Activated T-cell treated with anti-CD3 and anti-CD28 coated beads for 24 hours (primary cell): ENCODE measurements at places on chromosomes 1 and 21.

DNA sequence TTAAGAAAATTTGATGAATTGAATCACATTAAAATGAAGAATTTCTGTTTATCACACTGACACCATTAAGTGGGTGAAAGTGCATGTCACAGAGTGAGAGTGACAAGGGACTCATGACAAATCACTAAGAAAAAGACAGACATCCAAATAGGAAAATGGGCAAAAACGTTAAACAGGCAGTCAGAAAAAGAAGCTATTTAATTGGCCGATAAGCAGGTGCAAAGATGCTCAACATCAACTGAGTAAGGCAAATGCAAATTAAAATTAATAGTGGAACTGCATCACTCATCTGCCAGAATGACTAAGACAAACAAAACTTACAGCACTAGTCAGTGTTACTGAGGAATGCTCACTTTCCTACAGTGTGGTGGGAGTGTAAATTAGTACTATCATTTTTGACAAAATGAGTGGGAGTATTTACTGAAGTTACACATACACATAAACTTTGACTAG, 39.2 kb upstream of the RUNX1 start:
- DNase-seq: no peak

GRCh38 chr1:26993237-26994019, at the start of gene TRNP1:
TSS of gene TRNP1 (plus strand) at chr1:26993692. CDS start at chr1:26993787, 95 bp downstream.
- peak; percentile 59 for DNase-seq

DNA sequence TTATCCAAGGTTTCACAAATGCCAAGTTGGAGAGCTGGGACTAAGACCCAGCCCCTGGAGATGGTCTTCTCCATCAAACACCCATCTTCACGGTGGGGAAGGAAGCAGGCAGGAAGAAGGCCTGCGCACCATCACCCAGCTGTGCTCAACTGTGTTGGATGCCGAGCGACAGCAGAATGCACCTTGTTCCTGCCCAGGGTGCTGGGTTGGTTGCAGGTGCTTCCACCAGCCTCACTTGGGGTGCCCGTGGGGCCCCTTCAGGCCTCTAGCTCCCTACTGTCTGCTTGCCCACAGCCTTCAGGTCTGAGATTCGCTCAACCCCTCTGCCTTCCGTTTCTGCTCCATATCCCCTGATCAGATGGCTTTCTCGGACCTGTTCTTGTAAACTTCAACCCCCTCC, 42.5 kb downstream of the OLFML2B start:
- DNase-seq: no peak

GRCh38 chr21:32094804-32095203, 184.0 kb downstream of the MIS18A start:
- no peak for DNase-seq

GRCh38 chr21:46634966-46635323, 529 bp upstream of the PRMT2 start:
- DNase-seq: no peak

DNA sequence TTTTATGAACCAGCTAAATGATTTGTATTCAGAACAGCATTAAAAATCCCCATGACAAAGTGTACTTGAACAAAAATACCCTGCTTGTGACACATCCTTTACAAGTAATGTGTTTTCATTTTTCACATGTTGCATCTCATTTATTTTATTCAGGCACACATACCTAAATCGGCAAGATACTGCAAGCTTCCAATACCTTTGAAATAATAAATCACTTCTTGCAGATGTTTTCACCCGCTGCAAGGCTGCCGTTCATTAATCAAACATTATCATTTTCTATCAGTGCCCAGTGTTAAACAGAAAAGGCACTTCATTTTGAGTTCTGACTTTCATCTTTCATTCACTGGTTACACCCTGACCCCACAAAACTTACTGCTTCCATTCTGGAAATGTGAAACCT, 269.6 kb downstream of the DPYD start:
- no peak for DNase-seq

- DNase-seq: peak; percentile 43
Observed at GRCh38 chr1:203327684-203328457, 22.6 kb downstream of the BTG2 start.
